AG08395 (cell line): ENCODE measurements at places on chromosomes 13 and 19.

DNA sequence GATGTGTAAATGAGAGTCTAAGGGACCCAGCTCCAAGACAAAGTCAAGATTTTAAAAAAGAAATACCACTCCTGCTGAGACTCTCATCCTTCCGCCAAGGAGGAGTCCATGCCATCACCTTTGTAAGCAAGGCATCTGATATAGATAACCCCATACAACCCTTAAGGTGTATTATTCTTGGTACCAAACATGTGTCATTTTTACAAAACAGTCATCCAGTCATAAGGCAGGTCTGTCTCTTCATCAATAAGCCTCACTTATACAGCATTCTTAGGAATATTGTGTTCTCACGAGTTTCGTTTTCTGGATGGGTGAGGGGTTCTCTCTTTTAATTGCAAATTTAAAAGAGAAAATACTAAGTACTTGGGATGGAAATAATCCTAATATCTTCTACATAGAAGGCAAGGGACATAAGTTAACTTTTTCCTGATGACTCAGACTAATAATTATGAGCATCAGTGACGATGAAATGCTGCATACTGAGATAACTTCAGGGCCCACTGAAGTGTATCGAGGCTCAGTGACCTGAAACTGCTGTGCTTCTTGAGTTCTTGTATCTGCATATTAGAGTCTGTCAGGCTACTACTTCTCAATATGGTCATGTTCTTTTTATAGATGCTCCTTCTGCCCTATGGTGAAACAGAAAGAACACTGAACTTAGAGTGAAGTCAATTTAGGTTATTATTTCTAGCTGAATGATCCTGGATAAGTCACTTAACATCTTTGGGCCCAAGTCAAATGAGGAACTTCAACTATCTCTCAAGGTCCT lies 166.6 kb downstream of the KLF12 start:
- no peak for DNase-seq

GRCh38 chr19:1455336-1456120 lies 5.6 kb downstream of the APC2 start:
- peak; percentile 65 for DNase-seq

- no peak for DNase-seq
Observed at GRCh38 chr19:31354316-31354715, 5.1 kb upstream of the TSHZ3 start.

DNA sequence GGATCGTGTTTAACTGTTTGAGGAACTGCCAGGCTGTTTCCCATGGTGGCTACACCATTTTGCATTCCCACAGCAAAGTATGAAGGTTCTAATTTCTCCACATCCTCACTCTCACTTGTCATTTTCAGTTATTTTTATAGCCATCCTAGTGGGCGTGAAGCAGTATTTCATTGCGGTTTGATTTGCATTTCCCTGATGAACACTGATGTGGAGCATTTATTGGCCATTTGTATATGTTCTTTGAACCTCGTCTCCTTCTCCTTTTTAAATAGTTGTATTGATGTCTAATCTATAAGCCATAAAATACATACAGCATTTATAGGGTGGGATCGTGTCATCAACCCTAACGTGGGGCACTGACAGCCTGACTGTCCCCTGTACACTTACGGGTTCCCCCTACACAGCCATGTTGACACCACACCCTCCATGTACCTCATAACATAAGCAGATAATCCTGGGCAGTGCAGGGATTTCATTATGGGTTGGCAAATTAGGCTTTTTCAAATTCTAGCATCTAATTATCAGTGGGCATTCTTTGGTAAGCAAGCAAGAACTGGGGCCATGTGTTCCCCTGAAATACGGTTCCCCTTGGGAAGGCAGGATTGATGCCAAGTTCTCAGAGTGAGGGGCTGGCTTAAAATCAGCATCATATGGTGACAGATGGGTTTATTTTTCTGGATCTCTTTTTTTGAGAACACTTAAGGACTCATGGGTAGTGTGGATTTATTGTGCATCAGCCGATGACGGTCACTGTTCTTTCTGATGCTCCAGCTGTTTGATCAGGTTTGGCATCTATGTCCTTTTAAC lies 11.6 kb upstream of the ZBTB45 start:
- DNase-seq = no peak

DNA sequence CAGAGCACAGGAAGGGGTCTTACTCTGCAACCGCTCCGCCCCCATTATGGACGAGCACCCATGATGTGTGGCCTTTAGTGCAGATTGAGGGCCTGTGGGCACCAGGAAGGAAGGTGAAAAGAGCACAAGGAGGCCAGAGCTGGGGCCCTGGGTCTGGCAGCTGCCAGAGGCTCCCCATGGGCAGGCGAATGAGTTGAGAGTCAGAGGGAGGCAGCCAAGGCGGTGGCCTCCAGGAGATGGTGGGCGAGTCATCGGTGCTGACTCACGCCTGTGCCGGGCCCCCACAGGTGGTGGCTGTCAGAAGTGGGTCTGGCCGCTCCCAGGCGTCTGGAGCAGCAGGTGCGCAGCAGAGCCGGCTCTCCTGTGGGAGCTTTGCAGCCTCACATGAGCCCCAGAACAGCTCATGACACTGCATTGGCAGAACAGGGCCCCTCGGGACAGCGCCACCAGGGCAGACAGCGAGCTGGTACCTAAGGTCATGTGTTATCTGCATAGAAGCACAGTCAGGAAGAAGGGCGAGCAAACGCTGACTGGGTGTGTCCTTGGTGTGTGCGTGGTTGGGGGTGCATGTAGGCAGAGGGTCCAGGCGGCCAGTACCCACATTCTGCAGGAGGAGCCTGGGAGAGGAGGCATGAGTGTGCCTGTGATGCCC lies 68.8 kb downstream of the CHST8 start:
- DNase-seq = no peak

- DNase-seq = no peak
Observed at GRCh38 chr13:25608181-25608580, 236.4 kb downstream of the ATP8A2 start.

GRCh38 chr13:76198568-76199163 lies 562.5 kb downstream of the LMO7 start:
- no peak for DNase-seq

DNA sequence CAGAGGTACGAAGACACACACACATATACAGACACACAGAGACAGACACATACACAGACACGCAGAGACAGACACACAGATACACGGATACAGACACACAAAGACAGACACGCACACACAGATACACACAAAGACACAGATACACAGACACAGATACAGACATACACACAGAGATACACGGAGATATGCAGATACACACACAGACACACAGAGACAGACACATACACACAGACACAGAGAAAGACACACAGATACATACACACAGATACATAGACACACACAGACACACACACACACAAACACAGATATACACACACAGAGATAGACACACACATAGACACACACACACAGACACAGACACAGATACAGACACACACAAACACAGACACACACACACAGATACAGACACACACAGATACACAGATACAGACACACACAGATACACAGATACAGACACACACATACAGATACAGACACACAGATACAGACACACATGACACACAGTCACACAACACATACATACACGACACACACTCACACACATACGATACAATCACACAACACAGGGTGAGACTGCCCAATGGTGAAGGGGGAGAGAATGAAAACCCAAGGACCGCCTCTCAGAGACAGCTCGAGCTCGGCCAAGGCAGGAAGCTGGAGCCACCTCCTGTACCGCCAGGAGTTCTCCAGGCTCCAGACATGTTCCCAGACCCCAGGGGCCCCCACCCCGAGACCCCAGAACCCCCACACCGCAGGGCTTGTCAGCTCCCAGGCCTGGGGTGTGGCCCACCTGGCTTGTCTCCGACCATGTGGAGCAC lies 8.8 kb upstream of the CCER2 start:
- DNase-seq = no peak

DNA sequence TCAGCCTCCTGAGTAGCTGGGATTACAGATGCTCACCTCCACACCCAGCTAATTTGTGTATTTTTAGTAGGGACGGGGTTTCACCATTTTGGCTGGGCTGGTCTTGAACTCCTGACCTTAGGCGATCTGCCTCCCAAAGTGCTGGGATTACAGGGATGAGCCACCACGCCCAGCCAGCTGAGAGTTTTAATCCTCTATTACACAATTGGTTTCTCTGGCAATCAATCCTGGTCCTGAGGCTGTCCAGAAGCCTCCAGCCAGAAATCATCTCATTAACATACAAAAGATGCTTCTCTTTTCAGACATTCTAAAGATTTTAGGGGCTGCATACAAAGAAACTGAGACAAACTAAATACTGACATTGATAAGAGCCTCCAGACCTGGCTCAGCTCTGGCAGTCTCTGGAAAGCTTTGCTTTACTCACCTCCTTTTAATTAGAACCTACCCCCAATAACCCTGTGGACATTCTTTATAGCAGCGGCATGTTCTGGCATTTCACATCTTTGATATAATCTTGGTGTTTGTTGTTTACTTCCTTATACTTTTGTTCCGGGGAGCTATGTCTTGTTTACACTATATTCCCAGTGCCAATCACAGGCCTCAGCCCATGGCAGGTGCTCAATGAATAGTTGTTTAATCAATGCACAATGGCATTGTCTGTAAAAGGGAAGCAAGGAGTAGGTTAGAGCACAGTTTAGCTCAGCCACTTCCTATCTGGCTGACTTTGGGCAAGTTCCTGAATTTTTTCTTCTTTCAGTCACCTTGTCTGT lies 4.1 kb upstream of the ZNF724 start:
- DNase-seq = no peak
